ENCODE measurements at places on chromosomes 11 and 22.

GRCh38 chr22:41302811-41303210, 1.5 kb downstream of the ZC3H7B start:
- DNase-seq = no peak

DNA sequence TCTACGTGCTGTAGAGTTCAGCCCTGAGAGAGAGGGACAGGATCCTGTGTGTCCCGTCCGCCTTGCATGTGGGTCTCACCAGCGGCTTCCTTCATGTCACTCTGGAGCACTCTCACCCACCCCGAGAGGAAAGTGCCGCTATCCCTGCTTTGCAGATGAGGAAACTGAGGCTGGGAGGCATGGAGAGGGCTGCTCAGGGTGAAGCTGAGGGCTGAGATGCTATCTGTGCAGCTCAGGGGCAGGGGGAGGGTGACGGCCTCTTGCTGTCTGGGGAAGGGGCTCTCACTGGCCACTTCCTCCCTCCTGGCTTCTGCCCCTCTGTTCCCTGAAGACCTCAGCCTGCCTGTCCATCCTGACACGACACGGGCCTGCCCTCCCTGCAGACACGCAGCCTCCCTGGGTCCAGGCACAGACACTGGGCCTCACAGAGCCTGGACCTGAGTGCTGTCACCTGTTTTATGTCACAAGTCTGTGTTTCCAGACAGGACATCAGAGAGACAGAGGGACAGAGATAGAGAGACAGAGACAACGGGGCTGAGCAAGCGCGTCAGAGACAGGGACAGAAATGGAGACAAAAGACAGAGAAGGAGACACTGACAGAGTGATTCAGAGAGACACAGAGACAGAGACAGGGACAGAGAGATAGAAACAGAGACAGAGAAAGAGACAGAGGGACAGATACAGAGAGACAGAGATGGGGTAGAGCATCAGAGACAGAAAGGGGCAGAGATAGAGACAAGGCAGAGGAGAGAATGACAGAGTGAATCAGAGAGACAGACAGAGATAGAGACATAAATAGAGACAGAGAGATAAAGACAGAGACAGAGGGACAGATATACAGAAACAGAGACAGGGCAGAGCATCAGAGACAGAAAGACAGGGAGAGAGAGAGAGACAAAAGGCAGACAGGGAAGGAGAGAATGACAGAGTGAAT, 53.1 kb downstream of the MCM5 start:
- DNase-seq = no peak

DNA sequence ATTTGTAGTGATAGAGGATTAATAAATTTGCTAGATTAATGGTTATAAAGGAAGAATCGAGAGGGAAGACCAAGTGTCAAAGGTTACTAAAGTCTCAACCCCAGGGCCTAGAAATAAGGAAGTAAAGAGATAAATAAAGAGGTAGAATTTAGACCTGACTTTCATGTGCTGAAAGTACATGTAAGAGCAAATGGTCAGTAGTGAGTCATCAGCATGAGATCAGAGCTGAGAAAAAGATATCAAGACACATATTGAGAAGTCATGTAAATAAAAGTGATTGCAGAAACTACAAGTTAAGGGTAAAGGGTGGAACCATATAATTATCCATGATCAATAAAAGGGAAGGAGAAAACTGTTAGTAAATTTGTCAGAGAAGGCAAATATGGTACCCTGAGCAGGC, 1.4 kb upstream of the OR8B8 start:
- DNase-seq = no peak

GRCh38 chr11:115981814-115982471, 477.7 kb upstream of the CADM1 start:
- DNase-seq = no peak

DNA sequence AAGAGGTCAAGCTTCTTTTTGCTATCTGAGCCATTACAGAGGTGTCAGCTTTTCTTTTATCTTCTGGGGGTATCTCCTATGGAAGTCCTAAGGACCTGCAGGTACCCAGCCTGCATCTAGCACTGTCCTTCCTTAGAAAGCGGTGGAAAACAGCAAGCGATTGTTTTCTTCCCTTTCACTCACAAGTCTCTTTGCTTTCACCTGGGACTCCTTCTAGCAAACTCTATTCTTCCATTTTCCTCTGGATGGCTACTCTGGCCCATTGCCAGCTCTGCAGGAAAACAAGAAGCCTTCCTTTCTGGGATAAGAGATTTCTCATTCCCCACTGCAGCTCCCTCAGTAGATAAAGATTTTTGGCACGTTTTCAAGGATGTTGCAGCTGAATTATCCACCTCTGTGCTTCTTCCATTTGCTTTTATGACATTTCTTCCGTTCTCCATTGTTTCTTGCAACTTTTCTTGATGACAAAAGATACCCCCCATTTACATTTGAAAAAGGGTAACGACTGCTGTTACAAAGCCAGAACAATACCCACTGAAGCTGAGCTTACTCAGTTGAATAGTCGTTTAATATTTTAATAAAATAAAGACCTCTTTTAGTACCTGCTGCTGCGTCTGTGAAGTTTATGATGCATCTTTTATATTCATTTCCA, 40.2 kb upstream of the BDNF start:
- no peak for DNase-seq

DNA sequence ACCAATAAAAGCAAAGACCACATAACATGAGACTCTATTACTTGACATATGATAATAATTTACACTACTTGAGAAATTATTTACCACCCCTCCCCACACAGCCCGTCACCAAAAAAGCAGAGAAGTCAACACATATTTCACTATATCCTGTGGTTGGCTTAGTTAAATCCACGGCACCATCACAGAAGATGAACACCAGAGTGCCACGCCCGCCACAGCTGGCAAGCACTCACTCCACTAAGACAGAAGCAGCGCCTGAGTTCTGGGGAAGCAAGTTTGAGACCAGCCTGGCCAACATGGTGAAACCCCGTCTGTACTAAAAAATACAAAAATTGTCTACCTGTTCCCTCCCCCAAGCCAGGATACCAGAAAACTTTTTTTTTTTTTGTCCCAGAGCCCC, 53.1 kb downstream of the PACSIN2 start:
- no peak for DNase-seq
